ENCODE measurements at places on chromosomes 1 and 21. TPM values are rescaled to one million over a fixed set of nuclear protein-coding genes. Genes with fewer than 3 reads are reported as not detected.

DNA sequence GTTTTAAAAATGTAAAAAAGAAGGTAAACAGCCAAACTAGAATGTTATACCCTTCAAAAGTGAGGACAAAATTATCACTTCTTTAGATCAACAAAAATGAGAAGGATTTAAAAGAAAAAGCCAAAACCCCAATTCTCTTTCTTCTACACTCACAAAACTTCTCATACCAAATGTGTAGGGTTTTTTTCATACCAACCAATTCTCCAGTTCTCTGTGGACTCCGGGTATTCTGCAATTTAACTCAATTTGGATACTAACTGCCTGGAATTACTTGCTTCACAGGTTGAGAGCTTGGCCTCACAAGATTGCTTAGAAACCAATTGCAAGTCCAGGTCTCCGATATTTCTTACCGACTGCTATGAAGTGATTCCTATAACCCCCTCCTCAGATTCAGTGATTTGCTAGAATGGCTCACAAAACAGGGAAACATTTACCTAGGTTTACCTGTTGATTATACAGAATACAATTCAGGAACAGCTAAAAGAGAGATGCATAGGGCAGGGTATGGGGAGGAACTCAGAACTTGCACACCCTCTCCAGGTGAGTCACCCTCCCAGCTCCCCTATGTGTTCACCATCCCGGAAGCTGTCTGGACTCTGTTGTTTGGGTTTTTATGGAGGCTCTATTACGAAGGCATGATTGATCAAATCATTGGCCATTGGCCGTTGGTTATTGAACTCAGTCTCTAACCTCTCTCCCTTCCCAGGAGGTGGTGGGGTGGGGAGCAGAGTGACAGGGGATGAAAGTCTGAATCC, 67.1 kb downstream of the CAMTA1 start:
- no peak for DNase-seq

- no peak for DNase-seq
Measured at GRCh38 chr1:24984800-24985522, 54.9 kb upstream of the RUNX3 start.

DNA sequence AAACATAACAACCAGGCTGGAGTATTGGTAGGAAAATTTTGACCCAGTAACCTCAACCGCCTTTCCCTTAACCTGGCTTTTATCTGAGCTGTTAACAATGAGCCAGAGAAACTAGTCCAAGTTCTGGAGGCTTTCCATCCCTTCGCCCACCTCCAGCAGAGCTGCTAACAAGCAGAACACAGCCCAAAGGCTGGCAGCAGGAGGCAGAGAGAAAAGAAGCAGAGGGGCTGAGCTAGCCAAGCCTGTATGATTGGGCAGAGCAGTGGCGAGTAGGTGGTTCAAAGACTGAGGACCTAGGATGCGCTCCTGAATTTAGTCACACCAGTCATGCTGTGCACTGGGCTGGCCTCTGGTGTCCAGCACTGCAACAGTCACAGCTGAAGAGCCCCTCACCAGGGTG, 123.0 kb downstream of the TNR start:
- no peak for DNase-seq

GRCh38 chr1:209657140-209657879, 5.1 kb upstream of the LAMB3 start:
- no peak for DNase-seq

DNA sequence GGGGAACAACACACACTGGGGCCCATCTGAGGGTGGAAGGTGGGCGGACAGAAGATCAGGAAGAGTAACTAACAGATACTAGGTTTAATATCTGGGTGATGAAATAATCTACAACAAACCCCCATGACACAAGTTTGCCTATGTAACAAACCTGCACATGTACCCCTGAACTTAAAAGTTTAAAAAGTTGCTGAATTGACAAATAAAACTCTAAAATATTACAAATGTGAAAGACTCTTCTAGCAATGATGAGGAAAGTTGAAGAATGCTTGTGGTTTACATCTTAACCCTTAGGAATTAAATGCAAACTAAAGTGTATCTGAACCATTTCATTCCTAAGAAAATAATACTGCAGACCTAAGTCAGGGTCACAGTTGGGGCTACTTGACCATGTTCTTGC, 525.6 kb upstream of the CAMK1G start:
- DNase-seq, result no peak

DNA sequence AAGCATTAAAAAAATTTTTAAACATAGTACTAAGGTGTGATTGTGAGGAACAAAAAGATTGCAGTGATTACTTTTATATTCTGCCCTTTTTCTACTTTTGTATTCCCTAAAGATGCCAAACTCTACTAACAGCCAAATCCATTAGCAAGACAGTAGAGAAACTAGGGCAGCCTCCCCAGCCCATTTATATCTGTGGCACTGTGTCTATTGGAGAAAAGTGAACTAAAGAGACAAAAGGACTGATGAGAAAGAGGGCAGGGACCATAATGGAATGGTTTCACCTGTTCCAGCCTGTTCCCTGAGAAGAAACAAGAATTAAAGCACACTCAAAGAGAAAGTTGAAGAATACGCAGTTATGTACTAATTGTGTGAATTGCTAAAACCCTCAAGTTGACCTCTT, 56.6 kb downstream of the ATG4C start:
- no peak for DNase-seq

DNA sequence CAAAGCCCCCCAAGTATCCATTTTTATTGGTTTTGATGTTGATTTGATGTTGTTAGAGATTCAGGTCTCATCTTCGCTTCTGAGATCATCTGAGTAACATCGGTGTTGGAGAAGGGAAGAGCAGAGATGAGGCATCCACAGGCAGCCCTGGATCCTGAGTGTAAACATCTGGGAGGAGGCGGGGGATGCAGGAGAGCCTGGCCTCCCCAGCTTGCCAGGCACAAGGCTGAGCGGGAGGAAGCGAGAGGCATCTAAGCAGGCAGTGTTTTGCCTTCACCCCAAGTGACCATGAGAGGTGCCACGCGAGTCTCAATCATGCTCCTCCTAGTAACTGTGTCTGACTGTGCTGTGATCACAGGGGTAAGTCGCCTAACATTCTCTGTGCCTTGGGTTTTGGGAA, at the start of gene PROK1:
TSS of gene PROK1 (plus strand) at position 221 of the 400 bp plus-strand sequence. CDS start at position 289, 68 bp downstream.
- DNase-seq, result no peak

- DNase-seq, result no peak
Measured at GRCh38 chr1:203273869-203274602, 31.3 kb upstream of the BTG2 start.

DNA sequence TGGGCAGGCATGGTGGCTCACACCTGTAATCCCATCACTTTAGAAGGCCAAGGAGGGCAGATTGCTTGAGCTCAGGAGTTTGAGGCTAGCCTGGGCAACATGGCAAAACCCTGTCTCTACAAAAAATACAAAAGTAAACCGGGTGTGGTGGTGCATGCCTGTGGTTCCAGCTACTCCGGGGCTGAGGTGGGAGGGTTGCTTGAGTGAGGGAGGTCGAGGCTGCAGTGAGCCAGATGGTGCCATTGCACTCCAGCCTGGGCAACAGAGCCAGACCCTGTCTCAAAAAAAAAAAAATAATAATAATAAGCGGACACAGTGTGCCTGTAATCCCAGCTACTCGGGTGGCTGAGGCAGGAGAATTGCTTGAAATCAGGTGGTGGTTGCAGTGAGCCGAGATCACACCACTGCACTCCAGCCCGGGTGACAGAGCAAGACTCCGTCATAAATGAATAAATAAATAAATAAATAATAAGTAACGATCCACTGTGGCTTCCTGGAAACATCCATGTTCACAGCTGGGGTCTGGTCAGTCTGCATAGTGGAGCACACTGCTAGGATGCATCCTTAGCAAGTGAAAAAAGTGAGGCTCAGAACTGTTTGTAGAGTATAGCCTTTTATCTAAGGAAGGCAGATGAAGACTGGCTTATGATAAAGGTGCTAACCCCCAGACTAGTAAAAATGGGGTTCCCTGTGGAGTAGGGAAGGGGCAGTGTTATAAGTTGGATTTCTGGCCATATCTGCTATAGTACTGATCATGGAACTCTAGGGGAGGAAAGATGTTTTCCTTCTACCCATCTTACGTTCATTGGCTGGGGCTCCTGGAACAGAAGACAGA, 15.7 kb downstream of the PKNOX1 start:
- no peak for DNase-seq

DYNLT5 gene
- 4.3 TPM for polyA plus RNA-seq

HSD11B1 gene
- 0.28 TPM for polyA plus RNA-seq

SIM2 gene
- polyA plus RNA-seq, result 5.7 TPM

ARTN gene
- polyA plus RNA-seq, result 0.54 TPM

OR1C1 gene
- not detected for polyA plus RNA-seq

FCGR3B gene
- 0.33 TPM for polyA plus RNA-seq

MAST2 gene
- polyA plus RNA-seq, result 78.3 TPM

HES5 gene
- 0.11 TPM for polyA plus RNA-seq

SRM gene
- 73.7 TPM for polyA plus RNA-seq

PADI1 gene
- polyA plus RNA-seq, result 0.35 TPM

SLC45A1 gene
- polyA plus RNA-seq, result 0.85 TPM
